ENCODE measurements at places on chromosomes 13 and 19.

DNA sequence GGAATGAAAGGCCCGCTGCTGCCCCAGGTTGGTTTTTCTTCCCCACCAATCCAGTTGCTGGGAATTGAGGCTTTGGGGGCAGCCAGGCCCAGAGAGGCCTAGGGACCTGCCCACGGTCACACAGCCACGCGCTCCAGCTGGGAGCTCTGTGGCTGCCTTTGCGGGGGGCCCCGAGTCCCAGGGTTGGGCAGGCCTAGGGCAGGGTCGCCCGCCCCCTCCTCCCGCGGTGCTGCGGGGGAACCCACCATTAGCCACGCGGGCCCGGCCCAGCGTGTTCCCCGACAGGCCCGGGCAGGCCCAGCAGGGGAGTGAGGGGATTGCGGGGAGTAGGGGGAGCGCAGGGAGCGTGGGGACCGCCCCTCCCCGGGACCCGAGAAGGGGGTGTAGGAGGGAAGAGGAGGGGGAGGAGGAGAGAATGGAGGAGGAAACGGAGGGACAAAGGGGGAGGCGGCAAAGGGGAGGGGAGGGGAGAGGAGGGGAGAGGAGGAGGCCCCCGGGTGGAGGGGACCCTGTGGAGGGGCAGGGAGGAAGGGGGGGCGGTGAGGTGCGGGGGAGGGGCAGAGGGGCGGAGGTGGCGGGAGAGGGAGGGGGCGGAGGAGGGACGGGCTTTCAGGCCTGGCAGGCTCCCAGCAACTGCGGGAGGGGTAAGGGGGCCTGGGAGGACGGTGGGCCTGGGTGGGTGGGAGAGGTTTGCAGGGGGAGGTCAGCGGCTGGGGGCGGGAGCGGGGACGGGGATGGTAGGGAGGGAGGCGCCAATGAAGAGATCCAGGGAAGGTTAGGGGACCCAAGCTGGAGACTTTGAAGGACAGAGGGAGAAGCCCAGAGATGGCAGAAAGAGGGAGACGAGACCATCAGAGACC is 12.9 kb upstream of the TLE2 start:
- DNase-seq: no peak

- DNase-seq: no peak
Observed at GRCh38 chr13:45109102-45109720, 11.1 kb upstream of the GTF2F2 start.

DNA sequence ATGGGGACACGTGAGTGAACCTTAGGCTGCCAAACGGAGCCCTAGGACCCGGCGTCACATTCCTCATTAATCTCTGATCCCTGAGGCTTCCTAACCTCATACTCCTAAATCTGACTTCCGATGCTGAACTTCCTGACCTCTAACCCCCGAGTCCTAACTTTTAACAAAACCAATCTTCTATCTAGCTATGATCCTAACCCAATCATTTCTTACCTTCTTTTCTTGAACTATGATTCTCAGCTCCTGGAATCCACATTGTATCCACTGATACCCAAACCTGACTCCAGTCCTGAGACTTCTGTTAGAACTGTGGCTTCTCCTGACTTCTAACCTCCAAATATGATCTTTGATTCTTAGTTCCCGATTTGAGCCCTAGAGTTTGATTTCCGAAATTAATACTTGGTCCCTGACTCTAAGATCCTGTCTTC is 447 bp downstream of the NFKBIB start:
- no peak for DNase-seq

DNA sequence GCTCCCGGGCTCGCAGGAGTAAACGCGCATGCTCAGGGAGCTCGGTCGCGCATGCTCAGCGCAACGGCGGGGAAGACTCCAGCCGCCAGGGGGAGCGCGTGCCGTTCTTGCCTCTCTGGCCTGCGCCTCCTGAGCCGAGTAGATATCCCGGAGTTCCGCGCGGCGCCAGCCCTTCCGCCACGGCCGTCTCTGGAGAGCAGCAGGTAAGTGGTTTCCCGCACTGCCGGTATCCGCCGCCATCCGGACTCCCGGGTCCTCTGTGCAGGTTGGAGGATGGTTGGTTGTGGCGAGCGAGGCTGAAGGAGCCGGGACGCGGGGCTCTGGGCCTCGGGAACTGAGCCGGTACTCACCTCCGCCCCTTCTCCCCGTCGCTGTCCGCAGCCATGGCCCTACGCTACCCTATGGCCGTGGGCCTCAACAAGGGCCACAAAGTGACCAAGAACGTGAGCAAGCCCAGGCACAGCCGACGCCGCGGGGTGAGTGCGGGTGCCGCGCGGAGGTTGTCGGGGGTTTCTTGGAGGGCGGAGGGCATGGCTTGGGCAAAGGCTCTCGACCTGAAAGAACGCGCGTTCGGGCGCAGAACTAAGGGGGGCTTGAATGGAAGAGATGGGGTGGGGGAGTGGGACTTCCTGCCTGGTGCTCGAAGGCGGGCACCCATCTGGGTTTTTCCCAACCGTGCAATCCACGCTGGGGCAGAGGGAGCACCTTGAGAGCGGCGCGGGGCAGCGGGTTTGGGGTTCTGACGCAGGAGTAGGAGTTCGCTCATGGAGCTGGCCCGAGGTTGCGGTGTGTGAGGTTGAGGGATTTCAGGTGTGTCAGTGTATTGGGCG is at the start of gene RPL36:
RPL36 (plus strand) TSS at position 171 of the 830 bp plus-strand sequence; CDS start at position 384, 213 bp downstream.
- DNase-seq: peak; percentile 95

GRCh38 chr19:13930402-13930801 is 7.8 kb downstream of the PODNL1 start:
- DNase-seq: no peak

GRCh38 chr19:46297700-46298478 is 1.0 kb downstream of the HIF3A start:
- DNase-seq: peak; percentile 35

DNA sequence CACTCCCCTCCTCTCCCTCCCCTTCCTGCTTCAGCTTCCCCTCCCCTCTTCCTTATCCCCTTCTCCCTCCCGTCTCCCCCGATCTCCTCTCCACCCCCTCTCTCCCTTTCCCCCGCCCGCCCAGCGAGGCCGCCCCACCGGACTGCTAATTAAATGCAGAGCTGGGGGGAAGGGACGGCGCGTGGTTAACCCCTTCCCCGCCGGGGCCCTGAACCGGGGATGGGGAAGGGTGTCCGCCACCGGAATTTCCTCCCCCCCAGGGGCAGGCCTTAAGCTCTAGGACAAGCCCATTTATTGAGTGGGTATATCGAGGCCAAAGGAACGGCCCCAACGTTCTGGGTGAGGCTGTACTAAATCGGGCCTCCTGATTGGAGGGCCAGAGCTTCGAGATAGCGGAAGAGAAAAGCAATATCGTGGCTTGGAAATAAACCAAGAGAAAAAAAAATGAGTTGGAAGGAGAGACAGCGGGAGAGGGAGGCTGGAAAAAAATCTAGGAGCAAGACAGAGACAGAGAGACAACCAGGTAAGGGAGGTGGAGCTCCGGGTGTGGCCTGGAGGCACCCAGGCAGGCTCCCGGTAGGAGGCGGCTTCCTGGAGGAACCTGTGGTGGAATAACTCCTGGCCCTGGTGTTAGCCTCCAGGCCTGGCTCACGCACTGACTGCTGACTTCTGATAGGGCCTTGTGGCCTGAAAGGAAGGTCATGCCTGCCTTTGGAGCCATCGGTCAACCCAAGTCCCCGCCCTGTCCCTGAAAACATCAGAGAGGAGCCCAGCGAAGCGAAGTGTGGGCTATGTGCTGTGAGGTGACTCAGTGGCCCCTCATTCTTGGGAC is 11.6 kb upstream of the JUND start:
- peak; percentile 47 for DNase-seq

- DNase-seq: no peak
Observed at GRCh38 chr13:76225815-76226489, 589.8 kb downstream of the LMO7 start.

- DNase-seq: no peak
Observed at GRCh38 chr19:17037184-17037583, 10.6 kb upstream of the CPAMD8 start.

All from substantia nigra (tissue), 51 donors.